ENCODE measurements at places on chromosomes 5 and 9.

DNA sequence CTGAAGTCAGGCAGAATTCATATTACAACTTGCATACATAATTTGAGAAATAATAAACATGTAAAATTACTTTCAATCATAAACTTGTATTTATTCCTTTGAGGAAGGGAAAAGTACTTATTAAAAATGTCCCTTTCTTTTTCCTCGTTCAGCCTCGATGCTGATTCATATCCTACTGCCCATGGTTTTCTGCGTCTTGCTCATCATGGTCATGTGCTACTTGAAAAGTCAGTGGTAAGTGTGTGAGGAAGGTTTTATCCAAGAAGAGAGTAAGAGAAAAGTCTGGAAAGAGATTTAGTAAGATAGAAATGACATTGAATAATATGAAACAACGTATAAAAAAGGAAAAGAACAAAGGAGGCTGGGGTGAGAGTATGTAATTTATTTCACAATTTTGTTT is 85.9 kb downstream of the OSMR start:
- DNase-seq, result peak; percentile 55

DNA sequence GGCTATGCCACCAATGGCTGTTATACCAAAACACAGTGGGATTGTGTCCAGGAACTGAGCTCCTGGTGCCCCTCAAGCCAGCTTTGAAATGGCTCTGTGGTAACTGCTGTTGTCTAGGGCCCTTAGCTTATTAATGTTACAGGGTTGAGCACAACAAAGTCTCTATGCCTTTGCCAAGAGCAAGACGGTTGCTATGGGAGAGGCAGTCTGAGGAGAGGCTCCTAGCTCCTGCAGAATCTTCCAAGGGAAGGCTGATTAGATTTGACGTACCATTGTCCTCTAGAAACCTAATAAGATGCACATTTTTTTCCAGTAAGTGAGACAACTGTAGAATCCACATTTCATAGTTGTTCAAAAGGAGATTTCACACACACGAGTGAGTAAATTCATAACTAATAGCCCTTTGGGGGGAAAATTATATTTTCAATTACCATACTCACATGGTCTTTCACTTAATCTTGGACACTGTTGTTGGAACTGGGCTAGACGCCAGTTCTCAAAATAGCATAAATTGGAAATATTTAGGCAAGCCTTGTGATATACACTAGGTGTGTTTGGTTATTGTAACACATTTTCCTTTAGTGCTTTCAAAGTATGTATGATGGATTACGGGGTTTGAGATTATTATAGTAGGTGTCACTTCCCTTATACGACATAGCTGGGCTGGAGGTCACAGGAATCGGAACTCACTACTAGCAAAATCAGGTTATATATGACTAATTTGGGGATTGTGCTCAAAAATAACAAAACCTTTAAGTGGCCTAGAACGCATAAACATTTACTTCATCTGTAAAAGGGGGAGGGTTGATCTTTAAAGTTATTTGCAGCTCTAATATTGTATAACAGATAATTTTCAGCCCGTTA is 186.3 kb upstream of the EGFLAM start:
- DNase-seq, result no peak

- no peak for DNase-seq
Observed at GRCh38 chr5:171424726-171425125, 5.3 kb downstream of the FGF18 start.

DNA sequence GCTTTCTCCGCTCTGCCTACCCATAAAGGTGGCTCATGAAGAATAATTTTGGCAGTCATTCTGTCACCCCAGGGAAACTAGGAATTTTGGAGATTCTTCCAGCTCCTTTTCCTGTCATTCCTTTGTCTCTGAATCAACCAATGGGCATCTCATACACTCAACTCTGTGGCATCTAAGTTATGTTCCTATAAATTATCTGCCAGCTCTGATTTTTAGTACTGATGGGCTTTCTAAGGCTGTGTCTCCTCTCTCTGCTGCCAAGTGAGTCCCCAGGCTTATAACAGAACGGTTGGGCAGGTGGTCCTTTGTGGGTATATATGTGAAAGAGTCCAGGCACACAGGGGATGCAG is 226.8 kb downstream of the NMUR2 start:
- no peak for DNase-seq

DNA sequence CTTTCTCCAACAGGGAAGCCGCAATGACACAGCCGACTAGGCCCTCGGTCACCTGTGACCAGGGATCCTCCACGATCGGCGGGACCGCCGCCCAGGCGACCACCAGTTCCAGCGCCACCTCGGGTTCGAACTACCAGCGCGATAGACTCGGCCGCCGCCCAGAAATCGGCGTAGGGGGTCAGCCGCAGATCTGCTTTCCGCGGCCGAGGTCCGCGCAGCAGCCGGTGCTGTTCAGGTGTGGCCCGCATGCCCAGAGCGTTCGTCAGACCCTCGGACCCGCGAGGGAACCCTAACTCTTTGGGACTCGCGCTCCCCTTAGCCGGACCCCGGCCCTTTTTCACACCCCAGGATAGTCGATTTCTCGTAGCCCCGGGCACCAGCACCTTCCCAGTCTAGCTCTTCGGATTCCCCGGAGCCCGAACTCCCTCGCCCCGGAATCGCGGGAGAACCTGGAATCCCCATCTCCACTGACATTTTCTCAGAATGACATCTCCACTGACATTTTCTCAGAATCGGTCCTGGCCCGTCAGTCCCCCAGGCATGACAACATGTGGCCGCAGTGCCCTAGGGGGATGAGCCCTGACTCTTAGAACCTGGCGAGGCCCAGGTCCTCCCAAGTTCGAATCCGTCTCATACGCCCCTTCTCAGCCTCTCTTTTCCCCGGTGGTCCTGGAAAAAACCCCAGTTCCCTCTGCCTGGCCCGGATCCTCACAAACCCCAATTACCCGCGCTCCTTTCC is 428 bp downstream of the C5orf52 start:
- DNase-seq, result no peak

DNA sequence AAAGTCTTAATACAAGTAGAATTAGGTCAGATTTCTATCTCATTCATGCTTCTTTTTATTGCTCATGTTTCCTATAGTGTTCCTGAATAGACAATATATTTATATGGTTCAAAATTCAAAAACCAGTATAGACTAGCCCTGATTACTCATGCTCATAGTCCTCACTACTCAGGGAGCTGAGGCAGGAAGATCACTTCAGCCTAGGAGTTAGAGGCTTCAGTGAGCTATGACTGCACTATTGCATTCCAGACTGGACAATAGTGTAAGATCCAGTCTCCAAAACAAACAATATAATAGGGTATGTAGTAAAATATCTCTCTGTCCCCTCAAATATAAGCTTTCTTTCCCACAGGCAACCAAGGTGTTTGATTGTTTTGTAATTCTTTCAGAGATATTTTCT is 2.4 kb downstream of the ANKRD31 start:
- DNase-seq, result no peak

GRCh38 chr9:122402403-122402871 is 31.6 kb downstream of the PTGS1 start:
- DNase-seq, result peak; percentile 95

- DNase-seq, result no peak
Observed at GRCh38 chr9:114785866-114786650, 19.8 kb downstream of the TNFSF15 start.

GRCh38 chr5:52656569-52657246 is 131.0 kb upstream of the ITGA1 start:
- DNase-seq, result no peak

GRCh38 chr5:153880106-153880505 is 158.6 kb downstream of the FAM114A2 start:
- DNase-seq, result no peak

GRCh38 chr9:96605328-96605727 is 14.3 kb downstream of the CDC14B start:
- no peak for DNase-seq

- no peak for DNase-seq
Observed at GRCh38 chr5:180632768-180633167, 16.6 kb downstream of the FLT4 start.

DNA sequence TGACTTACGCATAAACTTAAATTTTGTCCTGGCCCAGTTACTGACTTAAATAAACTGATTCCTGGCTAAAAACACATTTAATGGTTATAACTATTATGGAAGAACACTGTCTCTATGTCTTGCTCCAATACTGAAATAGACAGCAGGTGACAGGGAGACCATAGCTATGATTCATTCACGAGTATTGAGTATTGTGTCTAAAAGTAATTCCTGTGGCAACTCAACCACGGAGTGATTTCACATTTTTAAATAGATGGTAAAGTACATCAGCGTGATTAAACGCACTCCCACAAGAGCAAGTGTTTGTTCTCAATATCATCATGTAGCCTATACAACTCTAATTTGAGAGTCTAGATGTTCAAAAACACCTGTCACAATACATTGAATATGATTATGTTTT is 35.9 kb upstream of the PCSK1 start:
- no peak for DNase-seq

DNA sequence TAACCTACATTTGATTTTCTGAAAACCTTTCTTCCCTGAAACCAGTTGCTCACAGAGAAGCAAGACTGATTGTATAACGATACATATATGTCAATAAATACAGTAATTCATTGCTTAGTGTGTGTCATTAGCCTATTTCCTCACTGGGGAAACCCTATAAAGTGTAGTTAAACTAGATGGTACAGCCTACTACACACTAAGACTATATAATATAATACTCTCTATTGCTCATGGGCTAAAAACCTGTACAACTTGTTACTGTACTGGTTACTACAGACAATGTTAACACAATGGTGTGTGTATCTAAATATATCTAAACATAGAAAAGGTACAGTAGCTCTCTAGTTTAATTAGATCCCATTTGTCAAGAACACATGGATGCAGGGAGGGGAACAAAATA is 181.2 kb downstream of the CDH18 start:
- no peak for DNase-seq

- DNase-seq, result no peak
Observed at GRCh38 chr5:169013846-169014245, 287.1 kb downstream of the SLIT3 start.

DNA sequence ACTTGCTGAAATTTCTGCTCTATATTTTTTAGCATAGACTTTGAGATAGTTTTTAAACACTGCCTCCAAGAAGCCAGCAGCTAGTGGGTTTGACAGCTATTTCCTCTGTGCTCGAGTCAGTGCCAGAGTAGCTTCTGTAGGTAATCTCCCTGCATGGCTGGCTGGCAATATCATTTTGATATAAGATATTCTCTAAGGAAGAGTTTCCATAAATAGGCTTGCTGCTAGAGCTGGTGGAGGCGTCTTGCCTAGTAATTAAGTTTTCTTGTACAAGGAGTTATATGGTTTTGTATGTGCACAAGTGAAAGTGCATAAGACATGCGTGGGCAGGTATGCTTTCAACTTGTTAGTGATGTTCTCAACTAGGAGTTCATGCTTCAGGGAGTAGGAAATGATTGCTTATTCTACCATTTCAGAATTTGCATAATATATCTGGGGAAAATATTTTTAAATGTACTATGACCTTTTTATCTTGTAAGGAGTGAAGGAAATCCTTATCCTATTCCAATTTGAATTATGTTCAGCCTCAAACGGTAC is 74.1 kb upstream of the CCL21 start:
- no peak for DNase-seq

GRCh38 chr9:109488791-109489492 is 9.2 kb downstream of the PTPN3 start:
- no peak for DNase-seq

GRCh38 chr9:13956107-13956506 is 357.8 kb downstream of the NFIB start:
- DNase-seq, result no peak

GRCh38 chr9:1434052-1434767 is 384.1 kb downstream of the DMRT2 start:
- no peak for DNase-seq

DNA sequence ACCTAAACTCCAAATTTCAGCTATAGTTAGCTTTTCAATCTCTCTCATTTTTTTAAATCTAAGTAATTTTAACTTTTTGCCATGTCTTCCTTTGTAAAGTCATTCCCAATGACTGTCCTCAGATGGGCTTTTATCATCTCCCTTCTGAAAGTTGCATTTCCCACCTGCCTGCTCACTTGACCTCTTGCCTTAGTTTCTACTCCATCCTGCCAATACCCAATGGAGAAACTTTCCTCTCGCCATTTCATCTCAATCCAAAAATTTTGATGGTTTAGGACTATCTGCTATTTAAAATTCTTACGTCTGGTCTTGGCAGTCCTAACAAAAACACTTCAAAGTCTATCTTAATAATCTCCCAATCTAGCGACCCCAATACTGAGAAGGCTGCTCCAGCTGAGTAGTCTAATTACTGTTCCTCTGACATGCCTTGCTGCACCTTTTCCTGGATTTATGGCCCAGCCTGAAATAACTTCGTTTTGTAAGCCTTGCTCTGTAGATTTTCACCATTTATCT is 231.3 kb downstream of the PRR16 start:
- DNase-seq, result no peak

DNA sequence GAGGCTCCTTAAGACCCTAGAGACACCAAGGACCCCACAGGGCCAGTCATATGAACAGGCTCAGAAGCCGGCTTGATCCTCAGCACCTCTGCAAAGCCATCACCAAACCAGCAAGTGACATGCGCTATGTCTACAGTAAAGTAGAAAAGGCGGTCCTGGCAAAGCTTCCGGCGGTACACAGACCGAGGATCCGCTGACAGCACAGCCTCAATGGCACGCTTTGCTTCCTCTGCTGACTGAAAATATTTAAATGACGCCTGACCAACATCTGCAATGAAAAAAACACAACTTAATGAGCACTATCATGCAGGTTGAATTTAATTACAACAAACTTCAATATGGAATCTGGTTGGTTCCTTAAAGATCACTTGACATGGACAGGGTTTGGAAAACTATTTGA is 17.6 kb downstream of the TRMO start:
- DNase-seq, result no peak

Data from suppressor macrophage treated with lipopolysaccharide for 4 hours (primary cell).